ENCODE measurements at places on chromosomes 16 and 17.

DNA sequence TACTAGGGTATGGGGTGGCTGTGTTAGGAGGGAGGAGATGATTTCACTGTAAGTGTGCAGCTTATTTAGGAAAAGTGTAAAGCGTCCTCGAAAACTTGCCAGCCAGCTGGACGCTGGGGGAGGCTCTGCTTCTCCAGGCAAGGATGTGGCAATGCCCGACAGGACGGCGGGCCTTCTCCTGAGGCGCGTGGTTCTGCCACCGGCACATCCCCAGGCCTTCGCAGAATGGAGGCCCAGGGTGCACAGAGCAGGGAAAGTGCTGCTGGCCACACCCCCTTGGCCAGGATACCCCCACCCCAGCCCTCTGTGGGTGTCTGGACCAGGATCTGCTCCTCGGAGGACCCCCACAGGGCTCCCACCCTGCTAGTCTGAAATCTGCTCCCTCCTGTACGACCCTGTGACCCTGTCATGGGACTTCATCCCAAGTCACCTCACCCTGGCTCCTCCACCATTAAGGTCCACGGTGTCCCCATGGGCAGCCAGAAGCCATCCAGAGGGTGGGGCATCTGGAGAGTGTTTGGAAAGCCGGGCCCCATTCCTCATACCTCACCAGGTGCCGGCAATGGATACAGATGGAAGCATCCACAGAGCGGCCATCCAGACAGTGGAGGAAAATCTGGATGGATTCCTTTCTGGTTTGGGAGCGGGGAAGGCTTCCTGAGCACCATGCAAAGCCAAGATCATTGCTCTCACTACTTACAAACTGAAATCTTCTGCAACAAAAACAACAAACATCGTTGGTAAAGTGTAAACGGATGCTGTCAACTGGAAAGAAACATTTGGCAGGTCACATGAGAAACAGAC is 9.2 kb upstream of the SRRM2 start:
- DNase-seq, result no peak

DNA sequence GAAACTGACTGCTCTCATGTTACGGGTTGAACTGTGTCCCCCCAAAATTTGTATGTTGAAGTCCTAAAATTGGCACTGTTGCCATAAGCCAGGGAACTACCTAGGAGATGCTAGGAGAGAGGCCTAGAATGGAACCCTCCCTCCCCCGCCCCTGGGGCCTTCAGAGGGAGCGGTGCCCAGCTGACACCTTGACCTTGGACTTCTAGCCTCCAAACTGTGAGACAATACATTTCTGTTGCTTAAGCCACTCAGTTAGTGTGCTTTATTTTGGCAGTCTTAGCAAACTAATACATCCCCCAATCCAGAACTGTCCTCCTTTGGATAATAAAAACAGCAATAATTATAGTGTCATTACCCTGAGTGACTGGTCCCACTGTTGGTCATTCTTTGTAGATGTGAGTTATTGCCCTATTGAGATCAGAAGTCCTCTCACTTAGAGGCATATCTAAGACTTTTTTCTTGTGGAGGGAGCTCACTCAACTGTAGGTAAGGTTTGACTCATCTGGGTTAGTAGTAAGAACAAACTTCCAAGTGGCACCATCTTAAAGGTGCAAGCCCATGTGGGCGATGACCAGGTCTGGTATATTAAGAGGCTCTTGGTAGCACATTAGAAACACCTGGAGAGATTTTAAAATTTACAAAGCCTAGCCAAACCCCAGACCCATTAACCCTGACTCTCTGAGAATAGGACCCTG is 93.0 kb upstream of the HLF start:
- no peak for DNase-seq

- no peak for DNase-seq
Measured at GRCh38 chr17:77487677-77488530, 347.1 kb downstream of the SEC14L1 start.

GRCh38 chr16:17770104-17770503 is 299.3 kb upstream of the XYLT1 start:
- DNase-seq, result no peak

- DNase-seq, result no peak
Measured at GRCh38 chr16:27165576-27165975, 37.8 kb upstream of the KDM8 start.

- DNase-seq, result peak; percentile 37
Measured at GRCh38 chr17:68381076-68381900, 76.0 kb downstream of the WIPI1 start.

- no peak for DNase-seq
Measured at GRCh38 chr17:58630883-58631522, 60.8 kb downstream of the TEX14 start.

DNA sequence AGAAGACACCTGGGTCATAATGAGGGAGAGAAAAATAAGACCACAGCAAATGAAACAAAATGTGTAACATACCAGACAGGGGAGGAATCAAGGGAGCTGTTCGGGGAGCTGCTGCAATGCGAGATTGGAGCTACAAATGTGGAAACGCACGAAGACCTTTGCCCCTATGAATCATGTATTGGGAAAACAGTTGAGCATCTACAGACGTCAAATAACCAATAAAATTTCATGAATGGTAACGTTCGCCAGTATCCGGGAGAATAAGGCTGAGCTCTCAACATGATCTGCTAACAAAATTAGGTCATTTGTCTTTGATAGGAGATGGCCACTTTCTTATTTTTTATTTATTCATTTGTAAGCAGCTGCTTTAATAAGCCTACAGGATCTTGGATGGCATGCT is 486.2 kb upstream of the RBFOX1 start:
- no peak for DNase-seq

- no peak for DNase-seq
Measured at GRCh38 chr16:12398029-12398682, 405.5 kb downstream of the CPPED1 start.

- DNase-seq, result peak; percentile 86
Measured at GRCh38 chr17:48051706-48052486, 3.7 kb downstream of the NFE2L1 start.

GRCh38 chr17:82921426-82921825 is 81.6 kb upstream of the ZNF750 start:
- DNase-seq, result no peak

DNA sequence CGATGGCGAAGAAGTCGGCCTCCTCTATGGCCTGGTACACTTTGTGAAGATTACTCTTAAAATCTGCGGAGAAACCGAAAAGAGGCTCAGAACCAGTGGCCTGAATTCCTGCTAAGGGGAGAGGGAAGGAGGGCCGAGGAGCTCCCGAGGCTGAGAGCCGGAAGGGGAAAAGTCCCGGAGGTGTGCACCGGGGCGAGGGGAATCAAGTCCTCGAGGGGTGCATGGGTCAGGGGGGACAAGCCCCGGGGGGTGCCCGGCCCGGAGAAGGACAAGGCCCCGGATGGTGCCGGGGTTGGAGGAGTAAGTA is 495 bp downstream of the PARN start:
- no peak for DNase-seq

DNA sequence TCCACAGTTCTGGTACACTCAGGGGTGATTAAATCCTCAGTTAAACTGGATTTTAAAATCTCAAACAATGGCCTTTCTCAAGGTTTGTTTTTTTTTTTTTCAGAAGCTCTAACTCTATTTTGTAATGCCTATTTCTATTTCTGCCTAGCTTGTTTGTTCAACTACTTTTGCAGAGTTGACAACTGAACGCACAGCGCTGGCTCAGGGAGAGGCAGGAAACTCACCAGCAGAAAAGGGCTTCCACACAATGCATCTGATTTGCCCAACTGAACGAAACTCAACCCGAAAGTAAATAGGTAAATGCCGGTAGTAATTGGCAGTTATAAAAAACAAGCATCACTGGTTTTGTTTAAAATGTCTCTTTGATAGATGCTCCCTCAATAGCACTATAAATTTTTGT is 52.7 kb upstream of the CNEP1R1 start:
- no peak for DNase-seq

DNA sequence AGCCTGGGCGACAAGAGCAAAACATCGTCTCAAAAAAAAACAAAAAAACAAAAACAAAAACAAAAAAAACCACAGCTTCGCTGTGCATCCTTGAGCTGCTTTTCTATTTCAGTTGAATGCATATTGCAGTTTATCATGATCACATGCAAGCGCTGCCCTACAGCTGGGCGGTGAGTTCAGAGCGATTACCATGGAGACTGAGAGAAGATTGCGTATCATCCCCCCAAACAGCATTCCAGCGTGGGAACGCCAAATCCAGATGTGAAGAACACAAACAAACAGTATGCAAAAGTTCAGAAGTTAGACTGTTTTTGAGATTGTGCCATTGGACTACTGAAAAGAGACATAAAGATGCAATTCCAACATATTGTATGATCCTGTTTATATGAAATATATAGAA is 15.1 kb upstream of the SLC52A1 start:
- DNase-seq, result no peak

GRCh38 chr16:89412811-89413210 is 77.5 kb downstream of the ANKRD11 start:
- no peak for DNase-seq

DNA sequence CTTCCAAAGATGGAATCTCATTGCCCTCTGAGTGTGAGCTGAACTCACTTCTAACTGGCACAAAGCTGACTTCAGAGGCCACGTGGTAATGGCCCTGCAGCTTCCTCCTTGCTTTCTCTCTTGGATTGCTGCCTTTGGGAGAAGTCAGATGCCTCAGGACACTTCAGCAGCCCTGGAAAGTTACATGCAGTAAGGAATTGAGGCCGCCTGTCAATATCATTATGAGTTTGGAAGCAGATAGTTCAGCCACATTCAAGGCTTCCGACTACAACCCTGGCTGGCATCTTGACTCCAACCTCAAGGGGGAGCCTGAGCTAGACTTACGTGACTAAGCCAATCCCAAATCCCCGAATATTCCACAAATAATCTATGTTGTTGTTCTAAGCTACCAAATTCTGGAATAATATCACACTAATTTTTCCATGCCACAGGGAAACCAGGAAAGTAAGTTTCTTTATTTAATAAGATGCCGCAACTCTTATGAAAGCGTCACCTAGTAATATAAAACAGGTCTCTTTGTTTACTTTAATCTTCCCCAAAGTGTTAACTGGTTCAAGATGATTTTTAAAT is 13.6 kb downstream of the CEP20 start:
- DNase-seq, result no peak

GRCh38 chr17:14119546-14119945 is 50.2 kb downstream of the COX10 start:
- DNase-seq, result no peak
